ENCODE measurements at places on chromosomes 4 and X.

GRCh38 chr4:173288698-173289352 is 45.3 kb downstream of the HMGB2 start:
- DNase-seq: no peak

GRCh38 chr4:48858130-48858529 is 27.2 kb downstream of the OCIAD1 start:
- no peak for DNase-seq

GRCh38 chr4:138242834-138243156 is 646 bp upstream of the SLC7A11 start:
- DNase-seq: no peak

DNA sequence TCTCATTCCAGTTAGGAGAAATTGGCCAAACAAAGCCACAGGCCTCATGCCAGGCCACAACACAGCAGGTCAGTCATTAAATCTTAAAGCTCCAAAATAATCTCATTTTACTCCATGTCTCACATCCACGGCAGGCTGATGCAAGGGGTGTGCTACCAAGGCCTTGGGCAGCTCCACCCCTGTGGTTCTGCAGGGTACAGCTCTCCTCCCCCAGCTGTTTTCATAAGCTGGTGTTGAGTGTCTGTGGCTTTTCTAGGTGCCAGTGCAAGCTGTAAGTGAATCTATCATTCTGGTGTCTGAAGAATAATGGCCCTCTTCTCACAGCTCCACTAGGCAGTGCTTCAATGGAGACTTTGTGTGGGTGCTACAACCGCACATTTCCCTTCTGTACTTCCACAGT is 949.2 kb downstream of the TECRL start:
- no peak for DNase-seq
